Stimulated activated CD4-positive, alpha-beta T cell treated with anti-CD3 and anti-CD28 coated beads, TNF-alpha, amount 100 ng/mL, for 4 hours (primary cell): ENCODE measurements at places on chromosomes 7 and 10.

GRCh38 chr10:33065111-33065510 is 107.1 kb upstream of the ITGB1 start:
- DNase-seq: no peak

GRCh38 chr10:113326160-113327111 is 226.4 kb upstream of the HABP2 start:
- DNase-seq: no peak

GRCh38 chr7:29920491-29920890 is 69.1 kb downstream of the SCRN1 start:
- DNase-seq: no peak

DNA sequence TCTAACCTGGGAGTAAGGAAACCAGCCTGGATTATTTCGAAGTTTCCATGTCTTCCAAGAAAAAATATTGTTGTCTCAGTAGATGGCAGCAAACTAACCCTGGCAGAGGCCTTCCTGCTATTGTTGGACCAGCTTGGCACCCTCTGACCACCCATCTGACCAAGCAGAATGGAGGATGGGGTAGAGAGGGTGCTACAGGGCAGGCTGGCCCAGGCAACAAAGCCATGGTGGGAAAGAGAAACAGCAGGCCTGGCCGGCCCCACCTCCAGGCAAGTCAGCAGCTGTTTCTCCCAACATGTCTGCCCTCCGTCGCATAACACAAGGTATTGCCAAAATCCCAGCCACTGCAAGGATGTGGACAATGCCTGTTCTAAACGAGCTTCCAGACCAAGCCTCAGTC is 95.0 kb downstream of the FAM53B start:
- DNase-seq: no peak

- DNase-seq: no peak
These were observed 148.0 kb downstream of the MYOF start for GRCh38 chr10:93334181-93334580.

DNA sequence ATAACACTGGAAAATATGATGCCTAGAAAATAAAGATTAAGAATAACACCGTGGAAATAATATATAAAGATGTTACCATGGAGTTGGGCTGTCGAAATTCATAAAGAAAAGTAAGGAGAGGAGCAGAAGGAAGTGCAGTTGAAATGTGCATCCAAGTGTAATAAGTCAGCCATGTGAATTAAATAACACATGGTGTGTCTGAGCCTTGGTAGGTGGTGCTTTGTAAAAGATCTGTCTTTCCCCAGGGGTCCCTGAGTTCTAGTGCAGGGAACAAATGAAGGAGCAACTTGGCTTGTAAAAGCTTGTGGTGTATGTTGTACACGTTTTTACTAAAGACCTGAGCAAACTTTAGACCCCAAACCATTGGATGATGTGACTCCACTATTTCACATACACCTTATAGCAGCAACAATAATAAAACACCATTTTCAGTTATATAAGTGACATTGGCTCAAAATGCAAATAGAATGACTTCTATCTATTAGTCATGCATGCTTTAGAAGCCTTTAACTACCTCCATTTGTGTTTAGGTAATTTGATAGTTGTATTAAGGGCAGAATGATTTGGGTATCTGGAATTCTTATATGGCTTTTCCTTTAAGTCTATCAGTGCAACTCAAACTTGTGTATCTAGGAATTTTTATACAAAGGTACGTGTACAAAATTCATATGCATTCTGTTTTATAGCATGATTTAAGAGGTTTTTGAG is 11.3 kb downstream of the STARD3NL start:
- DNase-seq: no peak
